ENCODE measurements at places on chromosomes 1 and 21. TPM values are rescaled to one million over a fixed set of nuclear protein-coding genes. Genes with fewer than 3 reads are reported as not detected.
A peak's percentile ranks its signal among the peaks of the same experiment; 100 is the strongest.

- no peak for DNase-seq
Measured at GRCh38 chr1:18942340-18942739, 14.1 kb downstream of the IFFO2 start.

- no peak for DNase-seq
Measured at GRCh38 chr1:54850737-54851136, 36.3 kb downstream of the DHCR24 start.

DNA sequence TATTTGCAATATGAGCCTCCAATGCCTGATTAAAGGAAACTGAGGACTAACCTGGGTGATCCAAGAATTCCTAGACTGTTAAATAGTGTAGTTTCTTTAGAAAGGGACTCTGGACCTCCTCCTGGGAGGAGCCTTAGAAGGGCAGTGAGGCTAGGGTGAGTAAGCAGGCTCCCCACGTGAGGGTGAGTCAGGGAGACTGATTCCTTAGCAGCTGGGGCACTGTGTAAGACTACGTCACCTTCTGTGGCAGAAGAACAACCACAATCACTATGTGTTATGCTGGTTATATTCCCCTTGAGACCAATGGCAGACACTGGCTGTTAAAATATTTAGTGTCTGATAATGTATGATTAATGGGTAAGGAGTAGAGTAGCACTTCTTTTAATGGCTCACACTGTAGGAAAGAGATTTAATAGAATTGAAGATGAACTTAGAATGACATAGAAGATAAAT is 53.3 kb upstream of the SYT14 start:
- DNase-seq, result no peak

DNA sequence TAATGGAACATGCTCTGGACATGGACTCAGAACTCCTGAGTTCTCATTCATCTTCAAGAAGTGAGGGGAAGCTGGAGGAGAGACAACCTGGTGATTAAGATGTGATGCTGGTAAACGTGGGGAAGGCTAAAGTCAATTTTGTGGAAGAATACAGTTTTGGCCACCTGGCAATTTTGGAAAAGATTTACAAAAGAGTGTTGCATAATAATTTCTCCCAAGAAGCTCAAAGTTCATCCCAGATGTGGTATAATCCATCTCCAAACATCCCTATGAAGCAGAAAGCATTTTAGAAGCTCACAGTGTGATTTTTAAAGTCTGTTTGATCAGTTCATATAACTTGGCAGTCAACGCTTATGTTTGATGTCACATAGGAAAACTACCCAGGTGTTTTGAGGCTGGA is 208.7 kb downstream of the LMX1A start:
- DNase-seq, result no peak

DNA sequence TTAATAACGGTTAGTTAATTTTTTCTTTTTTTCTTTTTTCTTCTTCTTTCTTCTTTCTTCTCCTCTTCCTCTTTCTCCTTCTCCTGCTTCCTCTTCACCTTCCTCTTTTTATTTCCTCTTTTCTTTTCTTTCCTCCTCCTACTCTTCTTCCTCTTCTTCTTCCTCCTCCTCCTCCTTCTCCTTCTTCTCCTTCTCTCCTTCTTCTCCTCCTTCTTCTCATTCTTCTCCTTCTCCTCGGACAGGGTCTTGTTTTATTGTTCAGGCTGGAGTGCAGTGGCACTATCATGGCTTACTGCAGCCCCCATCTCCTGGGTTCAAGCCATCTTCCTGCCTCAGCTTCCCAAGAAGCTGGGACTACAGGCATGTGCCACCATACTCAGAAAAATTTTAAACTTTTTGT is 13.4 kb upstream of the ACBD3 start:
- DNase-seq, result no peak

GRCh38 chr1:194931166-194931565 is 1677.1 kb downstream of the KCNT2 start:
- no peak for DNase-seq

DNA sequence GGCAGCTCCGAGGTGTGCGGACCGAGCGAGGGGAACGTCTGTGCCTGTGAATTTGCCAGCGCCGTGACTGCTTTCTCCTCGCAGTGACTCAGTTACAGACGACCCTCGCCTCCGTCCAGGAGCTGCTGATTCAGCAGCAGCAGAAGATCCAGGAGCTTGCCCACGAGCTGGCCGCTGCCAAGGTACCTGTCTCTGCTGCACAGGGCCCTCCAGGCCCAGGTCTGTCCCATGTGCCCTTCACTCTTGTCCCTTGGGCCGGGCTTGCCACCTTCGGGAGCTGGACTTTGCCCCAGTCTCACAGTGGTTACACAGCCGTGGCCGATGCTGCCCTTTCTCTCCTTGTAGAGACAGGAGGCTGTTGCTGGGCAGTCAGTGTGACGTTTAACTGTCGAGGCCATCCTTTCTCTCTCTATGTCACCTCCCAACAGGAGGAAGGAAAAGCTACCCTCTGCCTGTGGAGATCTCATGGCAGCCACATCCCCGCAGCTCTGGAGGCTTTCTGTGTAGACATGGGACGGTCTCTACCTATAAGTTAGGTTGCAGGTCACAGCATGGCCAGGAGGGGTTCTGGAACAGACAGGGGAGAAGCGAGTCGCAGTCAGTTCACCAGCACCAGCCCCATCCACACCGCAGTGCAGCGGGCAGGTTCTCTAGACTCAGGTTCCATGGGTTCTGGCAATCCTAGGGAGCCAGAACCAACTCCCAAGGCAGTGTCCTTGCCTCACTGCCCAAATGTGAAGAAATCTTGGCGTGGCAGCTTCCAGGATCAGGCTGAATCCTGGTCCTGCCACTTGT is 149.7 kb downstream of the PEX14 start:
- DNase-seq, result no peak

GRCh38 chr1:234562334-234562733 is 47.6 kb downstream of the IRF2BP2 start:
- DNase-seq, result no peak

DNA sequence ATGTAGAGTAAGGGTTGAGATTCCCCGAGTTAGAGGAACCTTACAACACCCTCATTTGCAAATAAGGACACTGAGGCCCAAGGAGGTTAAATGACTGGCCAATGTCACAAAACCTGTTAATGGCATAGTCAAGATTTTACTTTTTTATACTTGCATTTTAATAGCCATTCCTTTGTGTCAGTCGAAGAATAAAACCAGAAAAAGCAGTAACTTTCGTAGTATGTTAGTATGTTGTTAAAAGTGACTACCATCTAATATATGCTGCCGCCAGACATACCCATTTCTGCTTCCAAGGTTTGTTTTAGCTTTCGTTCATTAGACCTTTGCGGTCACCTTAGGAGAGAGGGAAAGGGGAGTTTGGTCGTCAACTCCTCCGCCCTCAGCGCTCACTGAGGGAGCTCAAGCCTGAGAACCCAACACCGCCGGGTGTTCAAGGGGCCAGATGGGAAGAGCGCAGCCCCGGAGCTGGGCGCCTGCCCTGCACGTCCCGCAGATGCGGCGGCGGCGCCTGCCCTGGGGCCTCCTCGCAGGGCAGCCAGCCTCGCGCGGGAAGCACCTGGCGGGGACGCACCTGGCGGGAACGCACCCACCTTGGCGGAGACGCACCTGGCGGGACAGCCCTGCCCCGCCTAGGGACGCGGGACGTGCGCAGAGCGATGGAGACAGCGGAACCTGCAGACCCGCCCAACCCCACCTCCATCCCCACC is 466 bp downstream of the VPS26C start:
- peak; percentile 24 for DNase-seq

- no peak for DNase-seq
Measured at GRCh38 chr1:195769461-195769860, 838.8 kb downstream of the KCNT2 start.

DNA sequence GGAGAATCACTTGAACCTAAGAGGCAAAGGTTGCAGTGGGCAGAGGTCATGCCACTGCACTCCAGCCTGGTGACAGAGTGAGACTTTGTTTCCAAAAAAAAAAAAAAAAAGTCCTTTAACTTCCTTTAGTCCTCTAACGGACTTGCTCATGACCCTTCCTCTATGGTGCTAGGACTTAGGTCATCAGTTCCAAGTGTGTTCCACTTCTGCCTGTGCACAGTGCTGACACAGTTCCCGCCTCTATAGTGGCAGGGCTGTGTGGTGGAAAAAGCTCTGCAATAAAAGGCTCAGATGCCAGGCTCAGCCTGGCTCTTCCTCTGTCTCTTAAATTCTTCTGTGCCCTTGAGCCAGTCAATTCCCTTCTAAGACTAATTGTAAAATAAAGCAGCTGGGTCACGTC is 22.0 kb downstream of the CC2D1B start:
- DNase-seq, result no peak

DNA sequence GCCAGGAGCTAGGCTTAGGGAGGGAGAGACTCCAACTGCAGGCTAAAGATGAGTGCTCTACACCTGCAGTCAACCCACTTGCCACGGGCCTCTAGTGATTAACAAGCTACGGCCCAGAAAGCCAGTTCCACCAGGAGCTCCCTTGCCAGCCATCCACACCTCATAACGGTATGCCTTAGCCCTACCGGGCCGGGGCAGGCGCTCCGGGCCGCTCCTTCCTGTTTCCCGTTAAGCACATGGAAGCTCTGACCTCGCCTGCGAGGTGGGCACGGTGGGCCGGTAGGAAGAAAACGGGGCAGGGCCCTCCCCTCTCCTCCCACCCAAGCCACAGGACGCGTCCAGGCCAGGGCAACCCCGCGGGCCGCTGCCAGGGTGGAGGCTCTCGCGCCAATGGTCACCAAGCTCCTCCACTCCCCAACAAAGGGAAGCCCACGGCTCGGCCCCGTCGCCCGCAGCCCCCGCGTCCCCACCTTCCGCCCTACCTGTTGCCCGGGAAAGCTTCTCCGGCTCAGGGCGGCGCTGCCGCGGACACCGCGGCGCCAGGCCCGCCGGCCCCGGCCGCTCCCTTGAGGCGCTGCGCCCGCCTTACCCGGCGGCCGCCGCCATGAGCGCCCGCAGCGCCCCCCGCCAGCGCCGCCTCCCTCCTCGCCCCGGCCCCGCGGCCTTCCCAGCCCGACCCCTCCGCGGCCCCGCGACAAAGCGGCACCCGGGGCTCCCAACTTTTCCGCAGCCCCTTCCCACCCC is 627 bp downstream of the CERS2 start:
- no peak for DNase-seq

DNA sequence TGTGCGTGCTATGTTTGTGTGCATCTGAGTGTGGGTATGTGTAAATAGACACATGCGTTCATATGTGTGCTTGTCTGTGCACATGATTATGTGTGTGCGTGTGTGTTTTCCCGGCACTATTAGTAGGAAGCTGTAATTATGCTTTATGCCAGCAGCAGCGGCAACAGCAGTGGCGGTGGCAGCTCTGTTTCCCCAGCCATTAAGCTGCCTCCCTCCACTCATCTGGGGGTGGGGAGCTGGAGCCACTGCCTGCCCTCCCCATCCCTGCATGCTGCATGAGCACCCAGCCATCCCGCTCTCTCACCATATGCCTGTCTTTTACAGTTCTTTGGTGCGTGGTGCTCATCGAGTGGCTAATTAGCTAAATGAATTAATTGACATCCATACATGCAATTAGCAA is 30.5 kb upstream of the ACOT11 start:
- DNase-seq, result no peak

- DNase-seq, result no peak
Measured at GRCh38 chr1:215267495-215267894, 185.0 kb downstream of the KCNK2 start.

GRCh38 chr1:156970017-156970416 is 49.6 kb downstream of the LRRC71 start:
- no peak for DNase-seq

- DNase-seq, result no peak
Measured at GRCh38 chr1:198667807-198668206, 29.0 kb downstream of the PTPRC start.

DNA sequence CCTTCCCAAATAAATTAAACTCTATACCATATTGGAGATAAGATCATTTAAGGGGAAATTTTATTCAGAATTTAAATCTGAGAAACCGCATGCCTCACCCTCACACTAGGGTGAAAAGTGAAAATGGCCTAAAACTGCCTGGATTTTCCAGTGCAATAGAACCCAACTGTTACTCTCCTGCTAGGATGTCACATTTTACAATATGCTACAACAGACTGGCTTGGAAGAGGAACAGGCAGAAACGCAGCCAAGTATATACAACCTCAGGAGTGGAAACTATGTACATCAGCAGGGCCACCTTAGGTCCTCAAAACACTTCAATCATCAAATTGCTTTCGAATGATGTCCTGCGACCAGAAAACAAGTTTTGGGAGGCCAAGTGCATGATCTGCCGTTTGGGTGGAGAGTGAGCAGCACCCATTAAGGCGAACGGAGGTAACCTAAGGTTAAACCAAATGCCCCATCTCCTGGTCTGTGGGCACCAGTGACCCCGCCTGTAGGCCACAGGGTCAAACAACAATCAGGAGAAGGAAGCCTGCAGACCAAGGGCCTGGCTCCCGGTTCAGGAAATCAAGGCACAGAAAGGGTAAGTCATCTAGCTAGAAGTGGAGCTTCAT is 4.9 kb downstream of the RCAN1 start:
- DNase-seq, result no peak

DNA sequence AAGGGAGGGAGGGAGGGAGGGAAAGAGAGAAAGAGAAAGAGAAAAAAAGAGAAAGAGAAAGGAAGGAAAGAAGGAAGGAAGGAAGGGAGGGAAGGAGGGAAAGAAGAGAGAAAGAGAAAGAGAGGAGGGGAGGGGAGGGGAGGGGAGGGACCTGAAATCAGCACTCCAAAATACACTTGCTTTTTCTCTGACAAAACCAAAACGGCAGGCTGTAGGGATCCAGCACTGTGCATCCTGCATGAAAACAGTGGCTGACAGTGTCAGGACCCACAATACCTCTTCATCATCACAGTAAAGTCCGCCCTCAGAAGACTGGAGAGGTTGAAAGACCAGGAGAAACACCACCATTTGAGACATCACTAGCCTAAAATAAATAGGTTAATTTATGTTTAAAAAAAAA is 156.0 kb upstream of the SOD1 start:
- no peak for DNase-seq

- no peak for DNase-seq
Measured at GRCh38 chr1:198798923-198799386, 160.1 kb downstream of the PTPRC start.

DNA sequence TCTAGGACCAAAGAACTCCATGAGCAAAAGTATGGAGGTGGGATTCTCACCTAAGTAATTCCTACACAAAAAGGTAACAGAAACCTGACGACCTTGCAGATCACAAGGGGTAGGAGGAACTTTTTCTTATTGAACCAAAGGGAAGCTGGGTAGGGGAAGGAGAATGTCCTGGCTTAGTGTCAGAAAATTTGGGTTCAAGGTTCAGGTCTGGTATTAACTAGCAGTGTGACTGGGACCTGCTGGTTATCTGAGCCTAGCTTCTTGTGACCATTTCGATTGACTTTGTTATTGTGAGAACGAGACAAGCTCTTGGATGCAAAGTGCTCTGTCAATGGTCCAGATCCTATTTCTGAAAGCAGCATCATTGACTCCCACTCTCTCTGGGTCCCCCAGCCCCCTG is 5.0 kb upstream of the SNX27 start:
- DNase-seq, result no peak

- DNase-seq, result peak; percentile 62
Measured at GRCh38 chr1:201348211-201348566, 29.3 kb downstream of the TNNT2 start.

The MROH9 gene
- not detected for polyA plus RNA-seq

The C1orf210 gene
- 26.9 TPM for polyA plus RNA-seq

The CYP2J2 gene
- polyA plus RNA-seq, result 1.2 TPM

The NEGR1 gene
- 3.9 TPM for polyA plus RNA-seq

The C1QTNF12 gene
- 12.2 TPM for polyA plus RNA-seq

The PMF1 gene
- polyA plus RNA-seq, result 79.5 TPM

The AMIGO1 gene
- polyA plus RNA-seq, result 6.7 TPM

The LCE2C gene
- not detected for polyA plus RNA-seq

The MIXL1 gene
- polyA plus RNA-seq, result 0.30 TPM

The SRP9 gene
- 497 TPM for polyA plus RNA-seq

The AVPR1B gene
- 0.85 TPM for polyA plus RNA-seq

The CELA2B gene
- polyA plus RNA-seq, result 0.61 TPM

The TMEM53 gene
- 12.1 TPM for polyA plus RNA-seq

The CCDC181 gene
- polyA plus RNA-seq, result 10.6 TPM

The S100A1 gene
- polyA plus RNA-seq, result 29.8 TPM

Data from renal cortex interstitium (tissue), 15 donors.